ENCODE measurements at places on chromosomes 12 and 14.

DNA sequence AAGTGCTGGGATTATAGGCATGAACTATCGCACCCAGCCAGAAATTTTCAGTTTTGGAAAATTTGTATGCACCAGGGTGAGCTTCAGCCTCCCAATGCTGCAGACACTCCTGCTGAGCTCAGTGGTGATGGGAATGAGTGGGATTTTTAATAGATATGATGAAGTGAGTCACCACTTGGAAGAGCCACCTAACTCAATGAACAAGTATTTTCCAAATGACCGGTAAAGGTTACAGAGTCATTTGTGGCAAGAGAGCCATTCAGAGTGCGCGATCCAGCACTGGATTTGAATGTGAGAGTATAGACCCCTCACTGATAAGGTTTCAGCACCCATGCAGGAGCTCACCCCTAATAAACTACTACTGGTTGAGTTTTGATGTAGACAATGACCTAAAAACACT, 100.7 kb downstream of the PPP2R5C start:
- DNase-seq, result no peak

- DNase-seq, result no peak
Measured at GRCh38 chr14:55088356-55088755, 36.9 kb downstream of the MAPK1IP1L start.

GRCh38 chr14:72943876-72944430, 17.7 kb downstream of the DCAF4 start:
- DNase-seq, result no peak

GRCh38 chr14:94679937-94680861, 68.0 kb downstream of the SERPINA3 start:
- DNase-seq, result no peak

- DNase-seq, result no peak
Measured at GRCh38 chr12:12398026-12398859, 41.4 kb downstream of the BORCS5 start.

DNA sequence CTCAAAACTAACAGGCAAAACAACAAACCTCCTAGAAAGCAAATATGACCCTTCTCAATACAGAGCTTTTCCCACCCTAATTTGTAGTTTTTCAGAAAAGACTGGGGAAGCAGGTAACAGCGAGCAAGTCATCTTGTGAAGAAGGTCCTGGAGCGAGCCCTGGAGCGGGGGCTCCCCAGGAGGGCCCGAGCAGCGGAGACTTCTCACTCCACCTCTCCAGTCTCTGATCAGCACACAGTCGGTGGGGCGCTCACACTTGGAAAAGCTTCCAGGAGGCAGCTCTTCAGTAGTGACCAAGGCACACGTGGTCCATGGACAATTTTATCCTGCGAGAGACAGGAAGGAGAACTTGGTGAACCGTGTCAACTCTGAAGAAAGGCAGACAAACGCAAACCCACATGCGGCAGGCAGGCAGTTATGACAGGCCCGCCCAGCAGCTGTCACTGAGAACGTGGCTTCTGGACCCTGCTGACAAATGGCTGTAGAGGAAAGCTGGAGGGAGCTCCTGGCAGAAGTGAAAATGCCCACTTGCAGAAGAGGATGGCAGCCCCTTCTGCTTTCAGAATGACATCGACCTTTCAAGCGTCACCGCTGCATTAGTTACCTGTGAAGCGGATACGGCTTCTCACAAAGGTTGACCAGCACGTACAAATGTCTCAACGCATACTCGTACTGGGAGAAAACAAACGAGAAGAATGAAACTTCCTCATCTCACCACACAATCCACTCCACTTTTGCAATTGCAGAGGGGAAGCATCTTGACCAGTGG, 44.2 kb downstream of the LGMN start:
- DNase-seq, result no peak

GRCh38 chr12:78799649-78800048, 64.9 kb upstream of the SYT1 start:
- no peak for DNase-seq

Data from H7 (cell line).